ENCODE measurements at places on chromosomes 6 and 20.

DNA sequence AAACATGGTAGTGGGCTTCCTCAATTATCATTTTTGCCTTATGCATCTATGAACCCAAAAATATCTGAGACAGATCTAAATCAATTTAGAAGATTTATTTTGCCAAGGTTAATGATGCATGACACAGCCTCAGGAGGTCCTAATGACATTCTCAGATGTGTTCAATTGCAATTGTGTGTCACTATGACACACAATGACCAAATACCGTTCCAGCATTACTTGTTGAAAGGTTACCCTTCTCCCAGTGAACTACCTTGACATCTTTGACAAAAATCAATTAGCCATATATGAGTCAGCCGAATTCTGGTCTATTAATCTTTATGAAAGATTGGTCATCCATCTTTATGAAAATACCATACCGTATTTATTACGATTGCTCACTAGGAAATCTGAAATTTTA is 592.5 kb upstream of the GJE1 start:
- no peak for DNase-seq

DNA sequence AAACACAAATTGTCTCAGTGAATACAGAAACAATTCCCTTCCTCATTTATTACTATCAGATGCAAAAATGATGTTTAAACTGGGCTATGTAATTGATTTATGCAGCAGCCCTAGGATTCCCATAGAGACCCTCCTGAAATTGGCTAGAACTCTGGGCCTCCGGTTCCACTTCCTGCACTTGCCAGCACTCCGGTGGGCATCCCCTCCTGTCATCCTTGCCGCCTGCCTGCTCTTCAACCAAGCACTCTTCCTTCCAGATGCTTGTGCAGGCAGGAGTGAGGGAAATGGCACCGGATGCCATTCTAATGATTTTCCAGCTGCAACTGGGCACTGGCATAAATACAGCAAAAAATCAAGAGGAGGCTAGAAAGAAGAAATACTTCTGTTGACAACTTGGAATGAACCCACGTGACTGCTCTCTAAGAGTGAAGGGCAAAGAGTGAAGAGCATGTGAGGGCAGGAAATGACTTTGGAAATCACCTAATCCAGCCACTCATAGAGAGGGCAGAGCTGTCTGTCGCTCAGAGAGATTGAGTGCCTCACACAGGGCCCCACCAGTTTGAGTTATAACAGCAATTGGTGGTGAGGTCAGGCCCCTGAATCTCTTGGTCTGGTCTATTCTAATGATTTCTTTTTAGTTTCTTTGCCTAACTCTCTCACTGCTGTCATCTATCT is 3.7 kb upstream of the NEDD9 start:
- peak; percentile 6 for DNase-seq

- no peak for DNase-seq
Measured at GRCh38 chr6:151551223-151551857, 57.5 kb downstream of the CCDC170 start.

DNA sequence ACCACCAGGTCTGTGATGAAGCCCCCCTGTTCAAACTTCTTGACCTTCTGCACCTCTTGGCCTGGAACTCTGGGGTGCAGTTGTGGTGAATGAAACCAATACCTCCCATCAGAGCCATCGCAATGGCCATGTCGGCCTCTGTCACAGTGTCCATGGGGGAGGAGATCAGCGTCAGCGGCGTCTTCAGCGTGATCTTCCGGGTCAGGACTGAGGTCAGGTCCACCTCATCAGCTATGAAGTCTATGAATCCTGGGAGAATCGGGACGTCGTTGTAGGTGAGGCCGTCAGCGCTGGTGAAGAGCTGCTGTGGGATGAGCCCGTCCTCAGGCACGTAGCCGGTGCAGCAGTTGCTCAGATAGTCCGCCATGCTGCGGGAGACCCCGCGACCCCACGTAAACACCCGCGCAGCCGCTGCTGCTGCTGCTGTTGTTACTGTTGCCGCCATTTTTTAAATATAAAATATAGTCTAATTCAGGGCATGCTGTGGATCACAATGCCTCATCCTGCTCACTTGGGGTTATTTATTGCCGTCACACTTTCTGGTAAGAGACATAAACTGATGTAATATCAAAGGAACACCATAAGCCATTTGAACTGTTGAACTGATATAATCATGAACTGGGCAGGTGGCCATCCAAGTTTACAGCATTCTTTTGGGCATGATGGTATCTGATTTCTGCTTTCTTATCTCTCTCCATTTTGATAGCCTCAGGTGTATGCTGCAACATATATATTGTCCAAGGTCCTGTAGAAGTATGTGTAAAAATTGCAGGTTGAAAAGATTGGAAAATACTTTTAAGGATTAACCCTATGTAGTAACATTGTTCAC is 18.7 kb upstream of the RNF144B start:
- no peak for DNase-seq

DNA sequence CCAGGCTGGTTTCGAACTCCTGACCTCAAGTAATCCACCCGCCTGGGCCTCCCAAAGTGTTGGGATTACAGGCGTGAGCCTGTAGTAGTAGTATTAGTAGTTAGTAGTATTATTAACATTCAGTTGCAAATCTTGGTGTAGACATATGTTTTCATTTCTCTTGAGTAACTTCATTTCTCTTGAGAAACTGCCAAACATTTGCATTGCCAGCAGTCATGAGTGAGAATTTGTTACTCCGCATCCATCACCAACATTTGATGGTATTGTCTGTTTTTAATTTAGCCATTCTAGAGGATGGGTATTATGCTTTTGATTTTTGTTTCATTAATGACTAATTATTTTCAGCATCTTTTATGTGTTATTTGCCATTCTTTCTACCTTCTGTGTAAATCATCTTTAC is 1.5 kb upstream of the ERVFRD-1 start:
- DNase-seq = no peak

DNA sequence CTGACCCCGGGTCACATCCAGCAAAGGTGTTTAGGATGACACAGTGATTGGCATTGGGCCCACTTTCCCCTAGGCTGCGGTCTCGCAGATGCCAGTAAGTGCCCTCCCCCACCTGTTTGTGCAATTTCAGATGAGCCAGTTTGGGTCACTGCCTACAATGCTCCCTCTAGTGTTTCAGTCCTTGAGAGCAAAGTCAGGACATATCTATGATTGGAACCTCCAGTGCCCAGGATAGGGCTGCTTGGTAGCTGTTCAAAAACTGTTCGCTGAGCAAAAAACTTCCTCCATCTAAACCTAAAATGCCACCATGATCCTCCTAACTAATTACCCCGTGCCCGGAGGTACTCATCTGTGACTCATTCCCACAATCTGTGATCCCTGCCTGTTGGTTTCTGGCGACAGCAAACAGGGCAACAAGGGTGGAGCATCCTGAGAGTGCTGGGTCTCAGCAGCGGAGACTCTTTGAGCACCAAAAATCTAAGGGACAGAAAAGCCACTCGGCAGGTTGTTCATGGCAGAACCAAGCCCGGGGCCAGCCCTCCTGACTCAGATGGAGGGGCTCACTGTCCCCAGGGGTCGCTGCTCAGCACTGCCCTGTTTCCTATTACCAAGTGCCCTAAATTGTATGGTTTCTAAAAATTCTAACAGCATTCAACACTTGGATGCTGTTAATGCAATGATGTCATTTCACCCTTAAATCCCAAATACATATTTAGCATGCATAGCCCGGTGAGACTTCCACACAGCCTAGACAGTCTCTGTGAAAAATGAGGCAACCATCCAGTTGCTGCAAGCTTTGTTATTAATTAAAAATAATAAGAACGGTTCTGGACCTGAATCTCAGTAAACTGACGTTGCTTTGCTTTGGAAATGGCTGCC is 5.0 kb downstream of the VSX1 start:
- DNase-seq = no peak

DNA sequence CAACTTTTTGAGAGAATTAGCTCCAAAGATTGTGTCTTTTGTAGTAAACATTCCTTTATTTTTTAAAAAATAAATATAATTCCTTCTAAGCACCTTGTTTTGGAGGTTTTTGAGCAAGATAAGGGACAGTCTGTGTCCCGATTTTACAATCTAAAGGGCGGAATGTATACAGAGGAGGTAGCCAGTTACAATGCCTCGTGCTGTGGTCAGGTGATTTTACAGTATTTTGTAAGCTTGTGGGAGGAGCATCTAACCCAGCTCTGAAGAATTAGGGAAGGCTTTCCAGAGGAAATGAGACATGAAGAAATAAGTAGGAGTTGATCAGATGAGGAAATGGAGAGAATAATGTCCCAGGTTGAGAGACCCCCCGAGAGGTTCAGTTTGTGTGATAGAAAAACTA is 1.3 kb downstream of the HINT3 start:
- no peak for DNase-seq

DNA sequence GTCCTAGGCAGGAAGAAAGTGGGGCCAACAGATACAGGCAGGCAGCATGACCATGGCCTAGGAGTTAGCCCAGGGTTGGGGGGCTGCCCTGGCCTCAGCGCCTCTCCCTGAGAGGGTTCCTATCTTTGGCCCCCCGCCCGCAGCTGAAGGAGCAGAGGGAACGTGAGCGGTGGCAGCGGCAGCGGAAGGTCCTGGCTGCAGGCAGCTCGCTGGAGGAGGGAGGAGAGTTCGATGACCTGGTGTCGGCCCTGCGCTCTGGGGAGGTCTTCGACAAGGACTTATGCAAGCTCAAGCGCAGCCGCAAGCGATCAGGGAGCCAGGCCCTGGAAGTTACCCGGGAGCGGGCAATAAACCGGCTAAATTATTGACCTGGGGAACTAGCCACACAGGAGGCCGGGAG is 32.6 kb downstream of the MOCS1 start:
- DNase-seq = no peak

GRCh38 chr20:39048000-39048696 is 86.0 kb downstream of the DHX35 start:
- DNase-seq = peak; percentile 64

DNA sequence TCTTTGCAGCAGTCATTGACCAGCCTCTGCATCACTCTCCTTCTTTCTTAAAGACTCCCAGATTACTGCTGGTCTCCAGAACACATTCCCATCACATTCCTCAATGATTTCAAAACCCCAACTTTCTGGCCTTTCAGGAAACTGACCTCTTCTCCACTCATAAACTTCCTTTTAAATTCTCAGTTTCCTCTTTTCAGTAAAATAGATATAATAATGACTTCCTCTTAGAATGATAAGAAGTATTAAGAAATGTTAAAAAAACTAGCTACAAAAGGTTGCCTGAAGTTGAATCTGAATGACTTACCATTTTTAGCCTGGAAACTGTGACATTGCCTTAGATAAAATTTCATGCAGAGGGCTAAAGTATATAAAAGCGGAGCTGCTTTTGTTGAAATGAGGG is 239.3 kb downstream of the OGFRL1 start:
- DNase-seq = no peak

GRCh38 chr6:126261792-126262421 is 78.0 kb upstream of the CENPW start:
- no peak for DNase-seq

DNA sequence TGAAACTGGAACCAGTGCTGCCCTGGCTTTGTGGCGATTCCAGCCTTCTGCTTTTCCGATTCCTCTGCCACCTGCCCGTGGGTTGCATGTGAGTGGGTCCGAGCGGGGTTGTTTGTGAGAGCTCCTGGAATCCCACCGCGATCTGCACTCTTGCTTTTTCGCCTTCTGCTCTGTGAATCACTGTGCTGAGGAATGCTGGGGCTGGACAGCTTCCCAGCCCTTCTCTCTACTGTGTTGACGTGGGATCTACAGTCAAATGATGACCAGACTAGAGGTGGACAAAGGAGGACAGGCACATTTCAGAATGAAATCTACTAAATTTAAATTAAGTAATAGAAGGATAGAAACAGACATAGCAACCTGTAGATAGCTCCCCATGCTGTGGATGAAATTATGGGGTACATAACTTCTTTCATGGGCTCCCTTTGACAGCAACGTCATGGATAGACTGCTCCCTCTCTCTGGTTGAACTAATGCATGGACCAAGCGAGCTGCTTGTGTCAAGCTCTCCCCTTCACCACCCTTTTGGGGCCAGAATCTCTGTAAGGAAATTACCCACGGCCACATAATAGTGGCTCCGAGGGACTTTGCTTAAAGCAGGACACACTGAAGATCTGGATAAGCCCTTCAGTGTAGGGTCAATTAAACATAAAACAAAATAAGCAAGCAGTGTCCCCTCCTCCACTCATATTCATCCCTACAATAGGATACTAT is 2.0 kb downstream of the FNDC1 start:
- no peak for DNase-seq

GRCh38 chr6:48511378-48511777 is 400.4 kb upstream of the PTCHD4 start:
- no peak for DNase-seq

DNA sequence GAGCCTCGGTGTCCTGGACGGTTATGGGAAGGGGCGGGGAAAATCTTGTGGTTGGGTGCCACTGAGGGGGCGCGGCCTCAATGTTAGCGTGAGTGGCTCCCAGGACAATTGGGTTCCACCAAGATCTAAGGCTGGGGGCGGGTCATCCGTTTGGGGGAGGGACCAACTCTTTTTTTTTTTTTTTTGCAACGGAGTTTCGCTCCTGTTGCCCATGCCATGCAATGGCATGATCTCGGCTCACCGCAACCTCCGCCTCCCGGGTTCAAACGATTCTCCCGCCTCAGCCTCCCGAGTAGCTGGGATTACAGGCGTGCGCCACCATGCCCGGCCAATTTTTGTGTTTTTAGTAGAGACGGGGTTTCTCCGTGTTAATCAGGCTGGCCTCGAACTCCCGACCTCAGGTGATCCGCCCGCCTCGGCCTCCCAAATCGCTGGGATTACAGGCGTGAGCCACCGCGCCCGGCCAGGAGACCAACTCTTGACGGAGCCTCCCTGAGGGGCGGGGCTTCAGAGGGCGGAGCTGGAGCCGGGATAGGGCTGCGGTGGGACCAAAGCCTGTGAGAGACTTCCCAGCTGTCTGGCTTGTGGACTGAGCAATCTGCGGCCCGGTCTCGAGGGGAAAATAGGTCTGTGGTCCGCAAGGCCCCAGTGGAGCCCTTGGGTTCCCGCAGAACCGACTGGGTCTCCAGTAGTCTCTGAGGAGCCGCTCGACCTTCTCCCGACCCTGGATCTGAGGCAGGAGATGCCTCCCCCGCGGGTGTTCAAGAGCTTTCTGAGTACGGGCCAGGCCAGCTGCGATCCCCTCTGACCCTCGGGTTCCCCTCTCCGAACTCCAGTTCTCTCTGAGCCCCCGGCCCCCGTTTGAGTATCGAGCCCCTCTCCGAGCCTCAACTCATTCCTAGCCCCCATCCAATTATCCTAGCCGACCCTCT is 1.1 kb downstream of the SPAG4 start:
- DNase-seq = peak; percentile 33

- no peak for DNase-seq
Measured at GRCh38 chr20:24530131-24530680, 60.8 kb downstream of the SYNDIG1 start.

- no peak for DNase-seq
Measured at GRCh38 chr20:44133424-44133823, 53.6 kb downstream of the JPH2 start.

- no peak for DNase-seq
Measured at GRCh38 chr6:4378319-4378996, 243.1 kb upstream of the ECI2 start.

GRCh38 chr6:119138906-119139541 is 60.6 kb upstream of the FAM184A start:
- no peak for DNase-seq

DNA sequence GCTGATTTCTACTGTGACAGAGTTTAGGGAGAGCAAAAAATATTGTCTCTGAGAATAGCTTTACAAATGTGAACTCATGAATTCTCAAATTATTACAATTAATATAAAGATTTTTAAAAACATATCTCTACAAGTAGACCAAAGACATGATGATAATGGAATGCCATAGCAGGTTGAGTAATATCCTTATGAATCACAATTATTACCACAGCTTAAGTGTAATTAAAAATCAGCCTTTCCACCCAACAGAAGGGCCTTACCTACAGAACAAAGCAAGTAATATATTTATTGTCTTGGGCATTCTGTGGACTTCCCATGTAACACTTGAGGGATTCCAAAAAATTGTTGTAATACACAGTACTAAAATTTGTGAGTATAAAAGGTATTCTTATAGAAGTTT is 1099.6 kb upstream of the GJE1 start:
- no peak for DNase-seq
